Calu3 (cell line): ENCODE measurements at places on chromosomes 1 and 21.

DNA sequence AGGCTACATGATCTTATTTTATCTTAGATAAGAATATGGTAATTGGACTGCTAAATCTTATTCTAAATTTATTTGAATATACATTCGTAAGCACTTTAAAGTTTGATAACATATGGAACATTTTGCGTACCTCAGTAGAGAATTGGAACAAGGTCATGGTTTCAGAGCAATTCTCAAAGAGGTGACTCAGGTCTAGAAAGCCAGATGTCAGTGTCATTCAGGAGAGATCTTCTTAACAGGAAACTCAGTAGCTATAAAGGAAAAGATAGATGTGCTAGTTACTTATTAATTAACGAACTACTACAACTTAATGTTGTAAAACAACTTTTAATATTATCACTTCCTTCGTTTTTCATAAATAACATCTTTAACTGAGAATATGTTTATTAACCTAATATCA is 142.5 kb downstream of the USP25 start:
- no peak for DNase-seq

DNA sequence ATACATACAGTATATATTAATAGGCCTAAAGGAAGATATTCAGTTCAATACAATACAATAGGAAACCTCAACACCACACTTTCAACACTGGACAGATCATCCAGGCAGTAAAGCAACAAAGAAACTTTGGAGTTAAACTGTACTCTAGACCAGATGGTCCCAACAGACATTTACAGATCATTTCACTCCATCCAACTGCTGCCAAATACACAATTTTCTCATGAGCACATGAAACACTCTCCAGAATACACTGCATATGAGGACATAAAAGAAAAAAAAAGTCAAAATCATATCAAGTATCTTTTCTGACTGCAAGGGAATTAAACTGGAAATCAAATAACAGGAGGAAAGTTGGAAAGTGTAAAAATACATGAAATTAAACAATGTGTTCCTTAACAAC is 607.5 kb upstream of the BRINP3 start:
- DNase-seq = no peak

GRCh38 chr1:200248541-200248940 is 161.3 kb downstream of the ZNF281 start:
- DNase-seq = no peak

GRCh38 chr1:66271904-66272254 is 262.1 kb upstream of the SGIP1 start:
- DNase-seq = peak; percentile 17

DNA sequence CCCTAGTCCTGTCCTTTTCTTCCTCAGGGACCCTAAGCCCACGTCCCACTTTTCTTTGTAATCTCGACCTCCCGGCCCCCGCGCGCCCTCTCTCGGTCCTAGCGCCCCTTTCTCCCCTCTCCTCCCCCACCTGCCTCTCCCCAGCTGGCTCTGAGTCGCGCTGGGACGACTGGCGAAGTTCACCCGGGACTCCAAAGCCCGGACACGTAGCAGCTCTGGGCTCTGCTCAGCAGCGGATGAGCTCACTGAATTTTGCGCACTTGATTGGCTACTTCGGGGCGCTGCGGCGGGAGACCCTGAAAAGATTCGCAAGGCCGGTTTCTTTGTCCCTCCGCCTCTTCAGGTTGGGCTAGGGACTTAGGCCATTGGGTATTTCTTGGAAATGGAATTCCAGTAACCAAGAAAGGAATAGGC is 16.3 kb upstream of the ACKR1 start:
- DNase-seq = peak; percentile 20

DNA sequence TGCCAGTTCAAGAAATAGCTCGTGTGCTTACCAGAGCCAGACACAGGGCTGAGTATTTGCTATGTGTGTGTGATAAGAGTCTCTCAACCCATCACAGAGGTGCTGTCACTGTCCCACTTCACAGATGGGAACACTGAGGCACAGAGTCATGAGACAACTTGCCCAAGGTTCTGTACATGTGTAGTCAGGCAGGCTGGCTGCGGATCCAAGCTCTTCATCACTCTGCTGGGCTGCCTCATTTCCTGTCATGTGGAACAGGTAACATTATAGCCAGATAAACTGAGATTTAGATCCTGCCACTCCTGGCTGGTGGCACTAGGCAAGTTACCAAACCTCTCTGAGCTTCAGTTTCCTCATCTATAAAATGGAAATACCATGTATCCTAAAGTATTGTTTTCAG is 77.8 kb downstream of the ITPKB start:
- DNase-seq = no peak

- no peak for DNase-seq
These were observed 1036.0 kb downstream of the AMY1C start for GRCh38 chr1:104785575-104786187.

DNA sequence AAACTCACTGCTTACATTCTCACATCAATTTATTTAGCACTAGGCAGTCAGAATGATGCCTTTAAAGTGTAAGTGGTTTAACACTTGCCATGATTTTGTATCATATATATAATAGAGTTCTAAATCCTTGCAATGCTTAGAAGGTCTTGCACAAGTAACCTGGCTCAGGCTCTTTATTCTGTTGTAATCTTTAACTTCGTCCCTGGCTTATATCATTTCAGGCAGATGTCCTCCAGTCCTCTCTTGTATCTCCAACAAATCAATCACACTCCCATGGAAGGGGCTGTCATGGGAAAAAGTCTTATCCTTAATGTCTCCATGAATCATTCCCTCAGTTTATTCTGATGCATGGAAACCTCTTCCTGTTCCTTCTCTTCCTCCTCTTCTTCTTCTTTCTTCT is 841.6 kb upstream of the B3GALT2 start:
- no peak for DNase-seq

GRCh38 chr1:166479052-166479631 is 312.3 kb upstream of the FAM78B start:
- DNase-seq = peak; percentile 61

DNA sequence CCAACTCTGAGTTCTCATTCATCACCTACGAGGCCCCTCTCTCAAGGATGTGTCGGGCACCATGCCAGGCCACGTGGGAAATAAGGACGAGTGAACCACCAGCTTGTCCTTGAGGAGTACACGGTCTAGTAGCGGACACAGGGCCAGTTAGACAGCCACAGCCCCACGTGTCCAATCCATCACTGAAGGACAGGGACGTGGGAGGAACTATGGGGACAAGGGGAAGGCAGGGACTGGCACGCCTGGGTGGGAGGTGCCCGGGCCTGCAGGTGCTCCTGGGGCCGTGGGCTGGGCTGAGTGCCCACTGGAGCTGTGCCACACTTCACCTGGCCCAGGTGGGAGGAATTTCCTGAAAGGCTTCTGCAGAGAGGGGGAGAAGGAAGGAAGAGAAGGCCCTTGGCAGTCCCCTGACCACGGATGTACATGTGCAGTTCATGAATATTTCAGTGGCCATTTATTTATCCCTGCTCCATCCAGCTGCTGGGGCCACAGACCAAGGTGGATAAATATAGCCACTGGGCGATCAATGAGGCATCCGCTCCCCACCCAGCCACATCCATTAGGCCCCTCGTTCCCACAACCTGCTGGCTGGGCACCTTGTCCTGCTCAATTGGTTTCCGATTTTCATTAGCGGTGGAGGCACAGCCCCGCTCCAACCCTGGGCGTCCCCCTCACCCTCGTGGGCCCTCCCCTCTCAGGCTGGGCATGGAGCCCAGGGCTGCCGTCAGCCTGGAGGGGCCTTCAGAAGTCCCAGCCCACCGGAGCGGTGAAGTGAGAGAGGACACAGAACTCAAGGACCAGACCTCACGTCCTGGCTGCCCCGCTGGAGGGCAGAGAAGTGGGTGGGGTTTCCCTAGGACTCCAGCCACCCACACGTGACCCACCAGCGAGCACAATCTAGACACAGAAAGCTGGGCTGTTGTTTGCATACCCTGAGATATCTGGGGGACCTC is 59.5 kb downstream of the CASZ1 start:
- DNase-seq = no peak

GRCh38 chr1:215479567-215479966 is 87.5 kb upstream of the KCTD3 start:
- DNase-seq = no peak

DNA sequence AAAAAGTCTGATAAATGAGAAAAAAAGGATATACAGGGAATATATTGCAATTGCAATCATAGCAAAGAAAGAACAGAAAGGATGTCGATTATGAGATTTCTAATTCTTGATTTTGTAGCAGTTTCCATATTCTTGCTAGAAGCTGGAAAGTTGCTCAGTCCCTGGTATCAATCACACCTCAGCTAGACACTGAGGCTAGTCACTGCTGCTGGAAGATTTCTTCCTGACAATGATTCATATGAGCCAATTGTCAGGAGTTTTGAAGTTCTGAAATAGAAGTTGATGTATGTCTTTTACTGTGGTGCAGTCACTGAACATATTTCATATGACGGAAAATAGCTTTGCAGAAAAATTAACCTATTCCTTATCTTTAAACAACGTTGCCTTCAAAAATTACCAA is 208.4 kb upstream of the C1orf105 start:
- DNase-seq = no peak

- DNase-seq = peak; percentile 21
These were observed 798 bp downstream of the ZBED6 start for GRCh38 chr1:203796236-203796605.

DNA sequence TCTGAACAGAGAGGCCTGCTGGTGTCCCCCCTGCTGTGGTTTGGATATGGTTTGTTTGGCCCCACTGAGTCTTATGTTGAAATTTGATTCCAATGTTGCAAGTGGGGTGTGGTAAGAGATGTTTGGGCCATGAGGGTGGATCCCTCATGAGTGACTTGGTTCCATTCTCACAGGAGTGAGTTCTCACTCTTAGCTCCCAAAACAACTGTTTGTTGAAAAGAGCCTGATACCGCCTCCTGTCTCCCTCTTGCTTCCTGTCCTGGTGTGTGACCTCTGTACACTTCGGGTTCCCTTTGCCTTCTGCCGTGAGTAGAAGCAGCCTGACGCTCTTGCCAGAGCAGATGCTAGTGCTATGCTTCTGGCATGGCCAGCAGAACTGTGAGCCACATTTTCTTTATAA is 60.5 kb downstream of the C21orf91 start:
- no peak for DNase-seq

DNA sequence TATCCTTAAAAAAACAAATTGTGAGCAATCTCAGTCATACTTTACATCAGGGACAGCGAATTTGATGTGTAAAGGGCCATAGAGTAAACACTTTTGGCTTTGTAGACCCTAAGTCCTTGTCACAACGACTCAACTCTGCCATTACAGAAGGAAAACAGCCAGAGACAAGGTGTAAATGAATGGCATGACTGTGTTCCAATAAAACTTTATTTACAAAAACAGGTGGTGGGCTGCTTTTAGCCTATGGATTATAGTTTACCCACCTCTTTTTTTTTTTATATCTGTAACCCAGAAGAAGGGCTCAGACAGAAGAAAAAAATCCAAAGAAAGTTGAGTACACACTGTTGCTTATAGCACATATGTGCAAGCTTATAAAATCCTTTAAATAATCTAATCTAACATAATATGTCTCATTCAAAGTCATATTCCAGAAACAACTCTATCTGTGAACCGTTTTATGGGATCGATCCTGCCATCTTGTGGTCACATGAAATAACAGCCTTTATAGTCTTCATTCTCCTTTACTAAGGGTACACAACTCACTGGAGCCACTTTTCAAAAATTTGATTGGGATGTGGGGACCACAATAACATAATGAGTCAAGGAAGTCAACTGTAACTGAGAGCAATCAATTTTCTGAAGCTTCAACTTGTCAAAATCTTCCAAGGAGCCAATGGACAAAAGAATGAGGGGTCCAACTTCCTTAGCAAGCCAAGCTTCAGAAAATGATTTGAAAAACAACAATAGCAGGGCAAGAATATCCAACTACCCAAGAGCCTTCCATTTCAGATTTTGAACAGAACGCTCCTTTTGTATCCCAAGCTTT is 142.2 kb upstream of the KRTAP19-8 start:
- DNase-seq = peak; percentile 2

- no peak for DNase-seq
These were observed 2.7 kb downstream of the RPRD2 start for GRCh38 chr1:150366416-150367296.

DNA sequence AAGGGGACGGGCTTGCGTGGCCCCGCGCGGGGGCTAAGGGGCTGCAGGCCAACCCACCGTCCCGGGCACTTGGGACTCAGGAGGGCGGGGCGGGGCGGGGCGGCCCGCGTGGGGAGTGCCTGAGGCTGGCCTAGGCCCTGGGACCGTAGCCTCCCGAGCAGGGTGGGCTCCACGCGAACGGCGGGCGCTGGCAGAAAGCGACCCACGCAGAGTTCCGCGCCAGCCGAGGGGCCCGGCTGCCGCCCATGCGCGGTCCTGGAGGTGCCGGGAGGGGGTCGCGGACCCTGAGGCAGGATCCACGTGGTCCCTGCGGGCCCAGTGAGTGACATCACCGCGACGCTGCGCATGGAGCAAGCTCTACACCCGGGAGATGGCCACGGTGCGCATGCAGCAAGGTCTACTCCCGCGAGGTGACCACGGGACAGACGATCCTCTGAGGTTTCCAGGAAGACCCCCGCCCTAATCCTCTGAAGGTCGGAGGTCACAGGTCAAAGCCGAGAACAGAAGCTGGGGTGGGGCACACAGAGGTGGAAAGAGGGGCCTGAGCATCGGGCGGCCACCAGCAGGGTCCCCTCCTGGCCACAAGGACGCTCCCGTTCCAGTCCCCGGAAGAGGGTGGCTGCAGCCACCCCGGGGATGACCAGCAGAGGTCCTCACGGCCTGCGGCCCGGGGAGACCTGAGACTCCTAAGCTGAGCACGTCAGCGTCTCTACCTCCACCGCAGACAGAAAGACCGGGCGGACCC is 13.5 kb upstream of the SLC19A1 start:
- no peak for DNase-seq

DNA sequence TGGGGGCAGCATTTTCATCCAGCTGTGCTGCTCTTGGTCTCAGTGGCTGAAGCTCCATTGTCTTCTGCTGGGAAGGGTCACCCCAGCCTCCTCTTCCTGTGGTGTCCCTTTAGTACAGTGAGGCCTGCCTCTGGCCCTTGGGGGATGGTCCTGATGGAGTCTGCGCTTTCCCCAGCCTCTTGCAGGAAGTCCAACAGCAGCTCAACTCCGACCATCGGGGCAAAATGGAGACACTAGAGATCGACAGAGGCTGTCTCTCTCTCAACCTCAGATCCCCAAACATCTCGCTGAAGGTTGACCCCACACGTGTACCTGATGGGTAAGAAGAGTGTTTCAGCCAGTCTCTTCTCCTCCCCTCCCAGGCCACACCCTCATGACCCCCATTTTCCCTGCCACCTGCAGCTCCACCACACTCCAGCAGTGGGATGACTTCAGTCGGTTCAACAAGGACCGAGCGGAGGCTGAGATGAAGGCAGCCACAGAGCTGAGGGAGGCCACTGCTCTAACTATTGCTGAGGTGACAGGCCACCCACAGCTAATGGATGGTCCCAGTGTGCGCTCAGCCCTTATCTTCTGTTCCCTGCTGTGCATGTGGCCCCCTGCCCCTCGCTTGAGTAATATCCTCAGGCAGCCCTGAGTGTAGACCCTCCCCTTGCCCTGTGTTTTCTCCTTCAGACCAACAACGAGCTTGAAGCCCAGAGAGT is 2.0 kb upstream of the ADPRS start:
- DNase-seq = no peak
